T-helper 1 cell (primary cell): ENCODE measurements at places on chromosomes 6 and 20.

DNA sequence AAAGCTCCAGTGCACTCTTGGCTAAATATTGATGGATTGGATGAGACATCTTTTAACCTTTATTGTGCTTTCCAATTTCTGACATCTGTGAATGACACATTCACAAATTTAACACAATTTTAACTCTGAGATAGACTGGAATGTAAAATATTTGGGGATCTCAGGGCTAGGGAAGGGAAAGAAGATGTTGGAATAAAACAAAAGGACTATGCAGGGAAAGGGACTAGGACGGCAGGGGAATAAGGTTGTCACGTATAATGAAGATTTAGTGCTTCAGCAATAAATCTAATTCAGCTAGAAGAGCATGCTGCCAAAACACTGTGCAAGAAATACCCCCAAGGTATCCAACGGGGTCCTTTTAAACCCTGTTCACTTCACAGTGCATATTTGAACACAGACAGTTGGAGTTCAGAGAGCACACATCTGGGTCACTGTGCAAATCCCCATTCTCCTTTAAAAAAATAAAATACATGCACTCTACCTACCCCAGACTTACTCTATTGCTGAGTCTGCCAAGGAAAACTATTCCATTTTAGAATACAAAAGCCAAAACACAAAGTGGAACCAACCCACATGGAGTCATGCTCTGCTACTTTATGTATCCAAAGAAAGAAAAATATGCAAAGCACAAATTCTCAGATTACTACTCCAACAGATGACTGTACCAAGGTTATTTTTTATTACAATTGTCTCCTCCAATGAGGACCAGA lies 151.0 kb upstream of the RSPO3 start:
- no peak for DNase-seq

DNA sequence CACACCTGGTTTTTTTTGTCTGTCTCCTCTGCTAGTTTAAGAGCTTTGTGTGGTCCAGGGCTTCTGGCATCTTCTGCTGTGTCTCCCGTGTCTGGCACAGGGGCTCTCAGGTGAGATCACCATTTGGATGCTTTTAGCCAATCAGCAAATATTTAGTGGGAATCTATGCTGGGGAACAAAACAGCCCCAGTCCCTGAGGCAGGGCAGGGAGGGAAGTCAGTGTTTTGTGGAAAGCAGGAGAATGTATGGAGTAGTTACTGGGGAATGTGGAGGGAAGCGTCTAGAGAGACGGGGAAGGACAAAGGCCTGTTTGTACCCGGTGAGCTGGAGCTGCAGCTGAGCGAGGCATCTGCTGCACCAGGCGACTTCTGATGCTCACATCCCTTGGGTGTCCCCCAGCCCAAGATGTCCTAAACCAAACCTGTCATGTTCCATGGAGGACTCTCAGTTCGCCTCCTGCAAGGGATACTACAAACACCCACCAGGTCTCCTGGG lies 49.3 kb upstream of the NNAT start:
- DNase-seq, result no peak

GRCh38 chr6:52360028-52360427 lies 1.9 kb upstream of the PAQR8 start:
- DNase-seq, result no peak

DNA sequence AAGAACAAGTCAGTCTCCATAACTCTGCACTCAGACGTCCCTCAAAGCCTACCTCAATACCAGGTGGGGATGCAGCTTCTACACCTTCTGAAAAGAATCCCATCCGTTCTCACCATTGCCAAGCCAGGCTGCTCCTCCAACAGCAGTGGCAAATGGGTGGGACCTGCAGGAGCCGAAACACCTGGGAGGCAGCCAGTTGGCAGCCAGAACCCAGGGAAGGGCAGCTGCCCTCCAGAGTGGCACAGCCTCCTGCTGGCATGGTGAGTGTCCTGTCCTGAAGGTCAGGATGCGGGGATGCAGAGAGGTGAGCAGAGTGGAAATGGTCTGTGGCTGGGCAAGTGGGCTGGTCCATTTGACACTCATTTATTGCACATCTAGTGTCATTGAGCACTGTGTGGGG lies 210.6 kb upstream of the CDH4 start:
- DNase-seq, result no peak

DNA sequence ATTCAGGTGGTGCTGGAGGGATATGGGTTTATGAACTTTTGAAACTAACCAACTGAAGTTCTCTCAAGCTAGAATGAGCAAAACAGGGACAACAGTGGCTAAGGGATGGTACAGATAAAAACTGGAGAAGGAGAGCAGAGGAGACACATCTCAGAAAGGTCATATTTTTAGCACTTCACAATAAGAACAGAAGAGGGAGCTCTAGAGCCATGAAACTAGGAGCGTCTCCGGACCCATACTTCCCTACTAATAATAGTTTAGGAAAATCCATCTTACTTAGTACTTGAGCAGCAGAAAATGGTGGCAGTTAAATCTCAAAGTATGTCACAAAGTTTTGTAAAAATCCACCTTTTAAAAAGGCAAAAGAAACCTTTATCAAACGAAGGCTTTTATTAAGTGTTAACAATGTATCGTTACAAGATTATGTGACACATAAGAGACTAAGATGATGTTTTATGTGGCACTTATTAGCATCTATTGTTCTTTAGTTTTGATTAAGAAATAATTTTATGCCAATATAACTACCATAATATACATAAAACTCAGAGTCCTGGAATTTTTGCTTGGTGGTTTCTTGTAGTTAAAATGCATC lies 278.6 kb downstream of the TBC1D32 start:
- no peak for DNase-seq

DNA sequence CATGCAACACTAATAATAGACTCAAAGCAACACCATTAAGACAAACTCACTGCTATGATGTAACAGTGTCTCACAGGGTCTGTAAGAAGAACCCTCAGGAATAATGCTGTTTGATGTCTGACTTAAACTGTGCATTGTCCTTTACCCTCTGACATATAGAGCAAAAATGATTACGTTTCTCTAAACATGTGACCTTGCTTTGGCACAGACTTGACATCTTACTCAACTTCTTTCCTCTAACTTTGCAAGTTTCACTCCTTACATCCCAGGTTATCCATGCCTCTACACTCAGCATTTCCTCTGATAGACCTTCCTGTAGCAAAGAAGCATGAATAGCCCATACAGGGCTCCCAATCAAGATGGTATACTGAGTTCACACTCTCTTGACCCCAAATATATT lies 252.7 kb downstream of the UST start:
- no peak for DNase-seq

DNA sequence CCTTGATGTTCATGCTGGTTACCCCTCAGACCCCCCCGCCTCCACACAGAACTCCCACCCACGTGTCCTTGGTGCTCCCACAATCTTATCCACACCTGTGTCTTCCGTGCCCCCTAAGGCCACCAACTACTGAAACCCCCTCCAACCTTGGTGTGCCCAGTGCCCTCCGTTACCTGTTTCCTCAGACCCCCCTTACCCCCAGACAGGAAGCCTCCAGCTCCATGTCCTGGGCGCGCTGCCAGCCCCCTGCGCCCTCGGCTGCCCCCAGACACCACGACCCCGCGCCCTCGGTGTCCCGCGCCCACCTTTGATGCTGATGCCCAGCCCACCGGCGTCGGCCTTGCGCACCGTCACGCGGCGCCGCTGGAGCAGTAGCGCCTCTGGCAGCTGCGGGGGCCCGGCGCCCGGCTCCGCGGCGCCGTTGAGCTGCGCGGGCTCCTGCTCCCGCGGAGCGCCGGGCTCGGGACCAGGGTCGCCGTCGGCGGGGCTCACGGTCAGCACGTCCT lies 504 bp downstream of the SNTA1 start:
- peak; percentile 19 for DNase-seq

DNA sequence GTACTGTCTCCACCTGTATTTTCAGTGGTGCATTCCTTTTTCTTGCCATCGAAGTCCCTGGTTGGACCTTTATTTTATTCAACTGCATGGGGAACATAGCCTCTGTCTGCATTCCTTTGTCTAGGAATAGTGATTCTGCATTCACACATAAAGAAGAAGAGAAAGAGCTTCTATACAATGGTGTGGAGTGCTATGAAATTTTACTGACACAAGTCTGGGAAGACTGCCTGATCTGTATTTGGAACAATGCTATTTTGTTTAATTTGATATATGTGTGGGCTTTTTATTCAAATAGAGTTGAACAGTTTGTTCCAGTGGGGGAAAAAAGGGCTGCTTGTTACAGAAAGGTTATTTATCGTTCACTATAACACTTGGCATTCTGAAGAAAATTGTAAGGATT lies 375.7 kb upstream of the POU3F2 start:
- no peak for DNase-seq

DNA sequence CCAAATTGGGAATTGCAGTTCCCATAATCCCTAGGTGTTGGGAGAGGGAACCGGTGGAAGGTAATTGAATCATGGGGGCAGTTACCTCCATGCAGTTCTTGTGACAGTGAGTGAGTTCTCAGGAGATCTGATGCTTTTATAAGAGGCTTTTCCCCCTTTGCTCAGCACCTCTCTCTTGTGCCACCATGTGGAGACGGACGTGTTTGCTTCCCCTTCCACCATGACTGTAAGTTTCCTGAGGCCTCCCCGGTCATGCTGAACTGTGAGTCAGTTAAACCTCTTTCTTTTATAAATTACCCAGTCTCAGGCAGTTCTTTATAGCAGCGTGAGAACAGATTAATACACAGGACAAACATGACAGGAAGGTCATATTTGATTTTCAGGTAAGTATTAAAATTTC lies 25.3 kb upstream of the HECA start:
- peak; percentile 47 for DNase-seq

- no peak for DNase-seq
Observed at GRCh38 chr20:55928266-55928665, 77.1 kb downstream of the CBLN4 start.

DNA sequence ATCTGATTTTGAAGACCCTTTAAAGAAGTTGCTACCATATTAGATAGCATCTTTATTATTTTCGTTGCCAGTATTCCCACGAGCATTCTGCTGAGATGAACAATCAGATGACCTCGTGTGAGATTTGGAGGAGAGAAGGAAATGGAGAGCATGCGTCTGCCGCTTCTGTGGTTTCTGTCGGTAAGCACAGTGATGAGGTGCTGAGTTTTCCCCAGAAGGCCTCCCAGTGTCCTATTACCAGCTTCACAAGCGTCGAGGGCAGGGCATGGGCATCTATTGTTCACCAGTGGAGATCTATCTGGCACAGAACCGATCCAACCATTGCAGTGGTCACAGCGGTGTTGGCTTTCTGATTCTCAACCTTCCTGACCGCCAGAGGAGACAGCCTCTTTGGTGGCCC lies 29.4 kb downstream of the TRAF3IP2 start:
- DNase-seq, result no peak

- no peak for DNase-seq
Observed at GRCh38 chr20:1943275-1944002, 48.2 kb downstream of the SIRPA start.

DNA sequence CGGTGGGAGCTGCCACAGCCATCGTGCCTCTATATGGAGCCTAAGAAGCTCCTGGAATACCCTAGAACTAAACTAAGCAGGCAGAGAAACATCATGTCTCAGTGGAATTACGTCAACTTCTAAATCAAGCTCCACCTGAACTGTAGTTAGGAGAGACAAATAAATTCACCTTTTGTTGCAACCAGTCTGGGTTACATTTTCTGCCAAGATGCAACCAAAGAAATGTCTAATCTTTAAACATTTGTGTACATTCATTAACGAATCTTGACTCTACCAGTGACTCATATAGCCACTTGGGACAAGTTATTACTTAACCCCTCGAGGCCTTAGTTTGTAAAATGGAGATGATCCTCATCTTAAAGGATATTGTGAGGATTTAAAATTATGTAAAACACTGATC lies 8.9 kb downstream of the PTPRK start:
- DNase-seq, result no peak

- no peak for DNase-seq
Observed at GRCh38 chr6:87115402-87116135, 20.7 kb upstream of the CGA start.

GRCh38 chr6:38990475-38990874 lies 58.1 kb upstream of the GLP1R start:
- DNase-seq, result no peak

GRCh38 chr20:38114353-38114791 lies 50.7 kb downstream of the TGM2 start:
- DNase-seq, result no peak

- DNase-seq, result no peak
Observed at GRCh38 chr6:95660544-95660943, 83.2 kb downstream of the MANEA start.

DNA sequence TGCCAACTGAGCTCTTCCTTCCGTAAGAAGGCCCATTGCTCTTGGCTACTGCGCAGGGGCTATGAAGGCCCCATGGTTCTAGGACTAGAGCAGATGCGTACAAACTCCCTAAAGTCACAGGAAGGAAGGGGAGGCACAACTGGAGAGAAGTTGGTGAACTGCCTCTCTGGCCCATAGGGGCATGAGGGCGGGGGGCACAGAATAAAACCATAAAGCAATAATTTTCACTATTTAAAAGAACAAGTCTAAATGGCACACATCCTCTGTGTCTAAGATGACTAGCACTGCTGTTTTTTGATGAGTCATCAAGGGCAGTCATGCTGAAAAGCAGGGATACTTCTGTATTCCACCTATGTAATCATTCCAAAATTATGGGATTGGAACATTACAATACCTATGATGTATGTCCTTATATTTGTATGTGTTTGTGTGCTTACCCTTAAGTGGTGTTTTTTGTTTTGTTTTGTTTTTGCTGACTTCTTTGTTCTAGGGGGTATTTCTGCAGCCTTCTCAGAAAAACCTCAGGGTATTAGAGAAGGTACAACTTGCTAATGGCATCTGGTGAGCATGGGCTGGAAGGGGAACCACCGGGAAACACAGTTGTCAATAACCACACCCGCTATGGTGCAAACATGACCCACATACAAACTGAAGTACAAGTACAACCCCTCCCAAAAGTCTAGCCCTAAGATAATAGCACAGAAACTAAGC lies 36.9 kb downstream of the B4GALT5 start:
- peak; percentile 91 for DNase-seq

GRCh38 chr6:33168284-33168601 lies 24.0 kb downstream of the COL11A2 start:
- DNase-seq, result no peak

GRCh38 chr6:11292594-11293236 lies 60.2 kb upstream of the NEDD9 start:
- no peak for DNase-seq

DNA sequence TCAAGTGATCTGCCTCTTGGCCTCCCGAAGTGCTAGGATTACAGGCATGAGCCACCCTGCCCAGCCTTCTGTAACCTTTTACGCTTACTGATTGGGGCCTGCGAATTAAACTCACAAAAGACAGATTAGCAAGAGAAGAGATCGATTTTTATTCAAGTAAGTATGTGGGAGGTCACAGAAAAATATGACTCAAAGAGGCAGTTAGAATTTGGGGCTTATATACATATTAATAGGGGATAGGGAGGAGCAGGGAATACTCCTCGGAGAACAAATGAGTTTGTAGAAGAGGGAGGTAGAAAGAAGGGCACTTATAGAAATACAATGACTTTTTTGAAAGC lies 78.9 kb downstream of the CD24 start:
- no peak for DNase-seq
